ENCODE measurements at places on chromosomes 2 and 18. TPM values are rescaled to one million over a fixed set of nuclear protein-coding genes. Genes with fewer than 3 reads are reported as not detected.

The CYP1B1 gene
- polyA plus RNA-seq, result 31.8 TPM

The PTPRN gene
- 72.2 TPM for polyA plus RNA-seq

The POLR1B gene
- 16.4 TPM for polyA plus RNA-seq

The RUFY4 gene
- polyA plus RNA-seq, result 0.32 TPM

The ABCG8 gene
- polyA plus RNA-seq, result 1.7 TPM

The GPR17 gene
- 376 TPM for polyA plus RNA-seq

The CNTNAP5 gene
- polyA plus RNA-seq, result 45.3 TPM

The ALPG gene
- 0.13 TPM for polyA plus RNA-seq

The NEUROD1 gene
- 5.4 TPM for polyA plus RNA-seq

The REG1A gene
- polyA plus RNA-seq, result not detected

The DSC1 gene
- 0.06 TPM for polyA plus RNA-seq

The CRYBA2 gene
- polyA plus RNA-seq, result 0.63 TPM

The C2orf80 gene
- 35.4 TPM for polyA plus RNA-seq

The DLX1 gene
- 0.14 TPM for polyA plus RNA-seq

The NCL gene
- polyA plus RNA-seq, result 694 TPM

The SF3B1 gene
- polyA plus RNA-seq, result 381 TPM

The MAP3K19 gene
- polyA plus RNA-seq, result 6.2 TPM

The KLHL29 gene
- polyA plus RNA-seq, result 16.0 TPM

The IL1R1 gene
- polyA plus RNA-seq, result 2.5 TPM

The SCN9A gene
- polyA plus RNA-seq, result 17.6 TPM

The TSPYL6 gene
- 0.14 TPM for polyA plus RNA-seq

The REG3A gene
- polyA plus RNA-seq, result not detected

The ZBTB7C gene
- polyA plus RNA-seq, result 9.4 TPM

The GALNT3 gene
- polyA plus RNA-seq, result 12.4 TPM

The GREB1L gene
- polyA plus RNA-seq, result 5.1 TPM

The GKN1 gene
- polyA plus RNA-seq, result not detected

The TAF4B gene
- 2.0 TPM for polyA plus RNA-seq

The BOK gene
- polyA plus RNA-seq, result 48.2 TPM

The BAZ2B gene
- polyA plus RNA-seq, result 54.2 TPM

The TGFA gene
- polyA plus RNA-seq, result 22.5 TPM

The GPR155 gene
- polyA plus RNA-seq, result 23.1 TPM

The CCL20 gene
- polyA plus RNA-seq, result 0.49 TPM

The DOCK10 gene
- 65.7 TPM for polyA plus RNA-seq

The ADRA2B gene
- polyA plus RNA-seq, result 0.44 TPM

The LBX2 gene
- polyA plus RNA-seq, result not detected

The CHST9 gene
- polyA plus RNA-seq, result 5.4 TPM

The RNU2-63P gene
- polyA plus RNA-seq, result not detected

The PDE11A gene
- polyA plus RNA-seq, result 2.4 TPM

The PJVK gene
- 6.5 TPM for polyA plus RNA-seq

The TACR1 gene
- polyA plus RNA-seq, result 7.8 TPM

The ALK gene
- 15.9 TPM for polyA plus RNA-seq

The CNDP1 gene
- 1.3 TPM for polyA plus RNA-seq

The ZNG1B gene
- 56.2 TPM for polyA plus RNA-seq

The NUP35 gene
- 24.7 TPM for polyA plus RNA-seq

The CENPO gene
- polyA plus RNA-seq, result 21.0 TPM

The OBSL1 gene
- 148 TPM for polyA plus RNA-seq

The CTNNA2 gene
- polyA plus RNA-seq, result 94.0 TPM
